ENCODE measurements at places on chromosomes 2 and 18.

- DNase-seq: no peak
These were observed 764.6 kb upstream of the PKDCC start for GRCh38 chr2:41283079-41283775.

DNA sequence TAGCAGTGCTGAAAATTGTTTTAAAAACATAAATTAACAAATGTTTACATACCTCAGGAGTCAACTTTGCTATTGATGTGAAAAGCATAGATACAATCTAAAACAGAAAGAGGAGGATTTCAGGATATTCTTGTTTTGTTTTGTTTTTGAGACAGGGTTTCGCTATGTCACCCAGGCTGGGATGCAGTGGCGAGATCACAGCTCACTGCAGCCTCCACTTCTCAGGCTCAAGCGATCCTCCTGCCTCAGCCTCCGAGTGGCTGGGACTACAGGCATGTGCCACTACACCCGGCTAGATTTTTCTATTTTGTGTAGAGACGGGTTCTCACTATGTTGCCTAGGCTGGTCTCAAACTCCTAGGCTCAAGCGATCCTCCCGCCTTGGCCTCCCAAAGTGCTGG, 60.6 kb downstream of the C2orf74 start:
- no peak for DNase-seq

- DNase-seq: no peak
These were observed 77.6 kb downstream of the PDE1A start for GRCh38 chr2:182349268-182349667.

DNA sequence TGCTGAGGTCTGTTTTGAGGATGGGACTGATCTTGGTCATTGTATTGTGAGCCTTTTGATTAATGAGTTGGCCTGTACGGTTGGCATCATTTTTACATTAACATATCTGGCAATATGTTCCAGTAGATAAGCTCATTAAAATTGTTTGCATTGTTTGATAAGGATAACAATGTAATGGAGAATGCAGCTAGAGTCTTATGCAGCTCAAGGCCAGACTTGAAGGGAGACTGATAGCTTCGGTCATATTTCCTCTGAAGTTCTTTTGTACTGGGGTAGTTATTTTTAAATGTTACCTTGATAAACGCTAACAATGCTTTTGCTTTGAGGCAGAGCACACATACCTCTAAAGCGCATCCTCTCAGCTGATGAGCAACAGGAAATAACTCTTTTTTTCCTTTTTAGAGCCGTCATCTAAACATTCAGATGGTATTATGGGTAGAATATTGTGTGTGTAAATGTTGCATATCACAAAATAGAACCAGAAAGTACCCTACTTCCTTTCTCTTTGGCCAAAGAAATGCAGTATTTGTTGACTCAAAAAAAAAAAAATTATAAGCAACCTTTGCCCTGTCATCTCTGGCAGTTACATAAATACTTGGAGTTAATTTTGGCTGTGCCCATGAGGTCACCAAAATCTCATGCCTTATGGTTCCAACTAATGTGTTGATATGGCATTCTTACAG, 1.3 kb downstream of the MAPRE2 start:
- DNase-seq: peak; percentile 31

- no peak for DNase-seq
These were observed 53.9 kb upstream of the STPG4 start for GRCh38 chr2:47208852-47209606.

DNA sequence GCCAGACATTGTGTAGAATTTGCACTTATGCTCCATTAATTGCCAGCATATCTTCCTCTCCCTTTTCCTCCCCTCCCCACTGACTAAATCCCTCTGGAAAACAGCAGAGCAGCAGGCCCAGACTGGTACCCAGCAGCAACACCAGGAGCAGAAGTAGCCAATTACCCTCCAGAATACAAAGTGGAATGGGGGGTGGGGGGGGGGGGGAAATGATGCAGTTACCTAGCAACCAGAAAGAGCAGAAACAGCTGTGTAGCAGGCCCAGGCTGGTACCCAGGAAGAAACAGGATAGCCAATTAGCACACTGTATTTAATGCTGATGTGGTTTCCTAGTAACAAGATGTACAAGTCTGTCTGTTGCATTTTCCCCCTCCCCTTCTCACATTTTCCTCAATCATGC, 52.3 kb downstream of the KLF7 start:
- DNase-seq: no peak

DNA sequence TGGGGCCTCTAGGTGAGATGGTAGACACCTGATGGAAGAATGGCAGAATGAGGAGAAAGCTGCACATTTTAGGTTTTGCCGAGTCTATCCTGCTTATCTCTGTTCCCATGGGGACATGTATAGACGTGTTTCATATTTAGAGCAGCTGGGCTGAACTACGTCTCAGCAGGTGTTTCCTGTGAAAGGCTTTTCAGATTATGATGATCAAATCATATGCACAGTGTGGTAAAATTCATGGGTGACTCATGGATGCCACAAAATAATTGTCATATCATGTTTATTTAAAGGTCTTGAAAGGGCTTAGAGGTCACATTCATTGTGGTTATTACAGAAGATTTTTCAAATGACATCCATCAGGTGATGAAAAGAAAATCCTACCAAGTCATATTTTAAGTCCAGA, 90.5 kb downstream of the ICOS start:
- no peak for DNase-seq

- no peak for DNase-seq
These were observed 25.2 kb upstream of the RGPD4 start for GRCh38 chr2:107801498-107801897.

- DNase-seq: no peak
These were observed 19.6 kb upstream of the FTCDNL1 start for GRCh38 chr2:199870581-199870980.

GRCh38 chr2:168246483-168247340, 683 bp downstream of the STK39 start:
- peak; percentile 64 for DNase-seq

GRCh38 chr2:233219848-233220247, 31.6 kb upstream of the ATG16L1 start:
- no peak for DNase-seq

DNA sequence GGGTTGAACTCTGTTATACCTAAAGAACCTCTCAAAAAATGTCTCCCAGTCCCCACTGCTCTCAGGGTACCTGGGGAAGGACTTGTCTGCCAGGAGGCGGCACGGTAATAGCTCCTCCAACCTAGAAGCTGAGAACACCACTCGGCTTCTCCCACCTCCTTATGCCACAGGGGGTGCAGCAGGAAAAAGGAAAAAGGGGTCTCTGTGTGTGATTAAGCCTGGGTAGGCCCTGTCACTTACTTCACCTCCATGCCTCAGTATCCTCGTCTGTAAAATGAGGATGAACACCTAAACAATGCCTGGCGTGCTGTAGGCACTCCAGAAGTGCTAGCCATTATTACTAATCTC, 76.6 kb downstream of the EMX1 start:
- no peak for DNase-seq

GRCh38 chr2:11092701-11093335, 62.4 kb upstream of the SLC66A3 start:
- no peak for DNase-seq

DNA sequence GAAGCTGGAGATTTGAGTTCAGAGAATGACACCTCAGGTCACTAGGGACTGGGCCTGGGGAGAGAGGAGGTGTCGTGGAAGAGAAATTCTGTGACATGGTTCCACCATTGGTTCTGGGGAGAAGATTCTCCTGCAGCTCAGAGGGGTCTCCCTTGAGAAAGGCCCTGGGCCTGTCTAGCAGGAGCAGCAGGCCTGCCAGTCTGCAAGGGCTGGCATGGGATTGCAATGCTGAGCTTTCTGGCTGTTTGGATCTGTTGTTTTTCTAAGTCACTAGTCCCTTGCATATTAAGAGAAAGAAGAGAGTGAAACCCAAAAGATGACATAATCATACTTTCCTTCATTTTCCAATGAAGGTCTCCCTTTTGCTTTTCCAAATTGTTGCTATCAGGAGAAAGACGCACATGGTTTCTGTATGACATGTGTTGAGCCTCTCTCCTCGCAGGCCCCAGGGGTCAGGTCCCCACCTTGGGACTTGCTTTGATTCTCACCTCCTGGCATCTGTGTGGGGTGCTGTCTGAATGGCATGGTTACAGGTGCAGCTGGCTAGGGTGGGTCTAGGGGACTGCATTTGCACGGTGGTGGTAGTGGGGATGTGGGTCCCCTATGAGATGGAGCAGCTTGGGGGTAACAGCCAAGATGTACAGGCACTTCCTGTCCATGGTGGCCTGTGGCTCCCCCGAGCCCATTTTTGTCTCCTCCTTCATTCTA, 117.8 kb downstream of the GLI2 start:
- DNase-seq: no peak

DNA sequence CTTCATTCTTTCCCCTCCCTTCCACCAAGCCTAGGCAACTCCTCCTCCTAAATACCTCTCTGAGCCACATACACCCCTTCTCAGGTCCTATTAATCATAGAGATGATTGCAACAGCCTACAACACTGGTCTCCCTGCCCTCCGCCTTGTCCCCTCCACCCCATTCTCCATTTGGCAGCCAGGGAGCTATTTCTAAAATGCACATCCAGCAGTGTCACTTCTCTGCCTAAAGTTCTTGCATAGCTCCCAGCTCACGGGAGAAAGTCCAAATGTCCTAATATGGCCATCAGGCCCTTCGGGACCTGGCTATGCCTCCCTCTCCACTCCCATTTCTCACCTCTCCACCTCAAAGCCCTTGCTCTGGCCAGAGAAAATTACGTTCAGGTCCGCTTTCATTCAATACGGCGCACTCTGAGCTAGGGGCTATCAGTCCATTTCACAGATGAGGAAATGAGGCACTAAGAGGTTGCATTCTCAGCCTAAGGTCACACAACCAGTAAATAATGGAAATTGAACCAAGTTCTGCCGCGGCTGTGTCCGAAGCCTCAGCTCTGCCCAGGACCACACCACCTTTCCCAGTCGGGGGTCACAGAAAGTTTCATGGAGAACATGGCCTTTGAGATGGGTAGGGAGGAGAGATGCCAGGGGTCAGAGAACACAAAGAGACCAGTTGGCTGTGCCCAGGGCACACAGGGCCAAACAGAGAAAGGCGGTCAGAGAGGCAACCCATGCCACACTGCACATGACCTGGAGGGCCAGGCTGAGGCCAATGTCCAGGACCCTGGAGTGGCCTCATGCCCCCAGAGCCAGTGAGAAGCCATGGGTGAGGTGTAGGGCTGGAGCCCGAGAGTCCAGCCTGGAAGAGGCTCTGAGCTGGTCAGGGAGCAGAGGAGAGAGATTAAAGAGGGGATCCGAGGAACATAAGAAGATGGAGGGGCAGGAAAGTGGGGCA, 72.8 kb downstream of the TNS1 start:
- DNase-seq: no peak

DNA sequence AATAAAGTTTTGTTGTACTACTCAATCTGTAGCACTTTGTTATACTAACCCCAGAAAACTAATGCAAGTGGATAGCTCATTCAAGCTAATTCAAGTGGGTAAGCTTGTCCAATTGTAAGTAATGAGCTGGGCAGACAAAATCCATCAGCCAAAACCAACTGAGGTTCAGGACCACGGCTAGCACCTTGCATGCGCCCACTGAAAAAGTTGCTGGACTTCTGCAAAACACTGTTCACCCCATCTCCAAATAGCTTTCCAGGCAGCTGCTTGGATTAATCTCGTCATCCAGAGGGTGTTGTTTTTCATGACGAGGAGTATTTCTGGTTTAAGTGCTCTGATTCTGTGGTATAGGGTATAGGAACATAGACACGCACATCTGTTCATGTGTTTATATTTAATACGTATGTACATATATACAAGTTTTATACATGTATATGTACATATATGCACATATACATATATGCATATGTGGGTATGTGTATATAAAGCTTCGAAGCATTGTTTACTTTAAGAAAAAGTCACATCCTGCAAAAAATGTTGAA, 307.5 kb downstream of the GALR1 start:
- no peak for DNase-seq

- no peak for DNase-seq
These were observed 234.4 kb downstream of the BCL11A start for GRCh38 chr2:60319031-60319547.

DNA sequence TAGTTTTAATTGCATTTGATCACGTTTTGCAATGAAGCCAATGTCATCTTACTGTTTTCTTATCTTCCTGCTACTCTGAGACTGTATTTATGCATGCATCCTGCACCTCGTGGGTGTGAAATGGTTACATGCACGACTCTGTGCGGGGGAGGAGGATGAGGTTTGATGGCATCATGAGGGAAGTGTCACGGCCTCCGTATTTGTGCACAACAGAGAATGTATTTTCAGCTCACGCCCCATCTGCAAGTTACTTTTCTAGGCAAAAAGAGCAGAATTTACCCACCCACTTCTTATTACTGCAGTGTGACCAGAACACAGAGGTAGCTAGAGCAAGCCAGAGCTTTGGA, 145.1 kb downstream of the TDRD15 start:
- DNase-seq: no peak

- DNase-seq: no peak
These were observed 1045.8 kb downstream of the CNTNAP5 start for GRCh38 chr2:125070726-125071505.

DNA sequence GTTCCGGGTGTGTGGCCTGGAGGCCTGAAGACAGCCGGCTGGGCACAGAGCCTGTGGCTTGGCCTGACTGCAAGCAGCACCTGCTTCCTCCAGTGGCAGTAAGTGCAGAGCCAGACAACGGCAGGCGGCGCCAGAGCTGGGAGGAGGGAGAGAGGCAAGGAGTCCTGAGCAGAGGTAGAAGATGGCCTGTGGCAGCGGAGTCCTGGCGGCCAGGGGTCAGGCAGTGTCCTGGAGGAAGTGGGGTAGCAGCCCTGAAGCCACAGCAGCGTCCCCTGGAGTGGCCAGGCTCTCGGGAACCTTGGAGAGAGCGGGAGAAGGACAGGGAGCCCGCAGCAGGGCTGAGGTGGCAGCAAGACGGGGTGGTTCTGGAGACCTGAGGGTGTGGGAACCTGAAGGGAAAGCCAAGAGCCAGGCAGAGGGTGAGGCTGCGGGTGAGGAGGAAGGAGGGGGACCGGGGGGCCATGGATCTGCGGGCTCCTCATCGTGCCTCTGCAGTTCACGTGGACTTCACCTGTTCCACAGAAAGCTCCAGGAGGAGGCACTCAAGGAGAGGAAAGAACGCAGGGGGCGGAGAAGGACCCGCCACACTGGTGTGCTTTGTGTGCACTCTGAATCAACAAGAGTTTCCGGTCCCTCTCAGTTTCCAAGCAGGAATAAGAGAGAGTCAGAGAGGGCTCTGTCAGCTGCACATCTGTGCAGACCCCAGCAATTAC, 85.9 kb downstream of the USP40 start:
- DNase-seq: no peak

DNA sequence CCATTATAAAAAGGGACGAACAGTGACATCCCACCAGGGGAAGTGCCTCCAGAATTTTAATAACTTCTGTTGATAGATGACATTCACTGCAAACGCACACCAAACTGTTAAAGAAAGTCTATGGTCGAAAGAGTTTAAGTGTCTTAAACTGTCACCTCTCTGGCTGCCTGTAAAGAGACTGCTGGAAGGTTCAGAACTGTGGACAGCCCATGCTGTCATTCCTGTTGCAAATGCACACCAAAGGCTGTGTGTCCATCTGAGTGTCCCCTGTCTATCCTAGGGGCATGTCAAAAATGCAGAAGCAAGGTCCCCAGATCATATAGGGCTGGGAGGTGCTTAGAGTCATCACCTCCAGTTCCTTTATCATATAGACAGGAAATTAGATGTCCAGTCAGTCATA, 171.8 kb downstream of the CYRIA start:
- DNase-seq: no peak

GRCh38 chr2:119702918-119703401, 24.0 kb downstream of the TMEM177 start:
- peak; percentile 62 for DNase-seq

- DNase-seq: no peak
These were observed 52.5 kb downstream of the CDH2 start for GRCh38 chr18:28124131-28125029.

- DNase-seq: no peak
These were observed 35.2 kb downstream of the RDH14 start for GRCh38 chr2:18525236-18525635.

GRCh38 chr2:237291138-237291792, 122.7 kb downstream of the COL6A3 start:
- DNase-seq: no peak
